ENCODE measurements at places on chromosomes 12 and 14.

DNA sequence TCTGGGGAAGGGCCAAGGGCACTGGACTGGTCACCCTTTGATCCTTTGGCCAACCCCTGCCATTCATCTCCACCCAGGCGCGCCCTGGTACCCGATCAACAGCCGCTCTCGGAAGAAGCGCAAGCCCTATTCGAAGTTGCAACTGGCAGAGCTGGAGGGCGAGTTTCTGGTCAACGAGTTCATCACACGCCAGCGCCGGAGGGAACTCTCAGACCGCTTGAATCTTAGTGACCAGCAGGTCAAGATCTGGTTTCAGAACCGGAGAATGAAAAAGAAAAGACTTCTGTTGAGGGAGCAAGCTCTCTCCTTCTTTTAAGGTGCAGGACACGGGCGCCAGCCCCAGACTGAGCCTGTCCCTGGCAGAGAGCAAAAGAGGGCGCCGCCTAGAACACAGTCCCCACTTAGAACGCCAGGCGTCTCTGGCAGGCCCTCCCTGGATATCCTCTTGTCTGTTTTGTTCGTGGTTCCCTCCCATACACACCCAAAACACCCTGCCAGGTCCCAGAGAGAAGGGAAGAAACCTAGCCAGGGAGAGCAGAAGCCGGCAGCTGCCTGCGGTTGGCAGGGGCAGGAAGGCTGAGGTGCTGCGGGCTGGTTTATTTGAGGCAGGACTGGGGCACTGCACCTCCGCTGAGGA lies 1.7 kb downstream of the HOXC12 start:
- DNase-seq, result no peak

DNA sequence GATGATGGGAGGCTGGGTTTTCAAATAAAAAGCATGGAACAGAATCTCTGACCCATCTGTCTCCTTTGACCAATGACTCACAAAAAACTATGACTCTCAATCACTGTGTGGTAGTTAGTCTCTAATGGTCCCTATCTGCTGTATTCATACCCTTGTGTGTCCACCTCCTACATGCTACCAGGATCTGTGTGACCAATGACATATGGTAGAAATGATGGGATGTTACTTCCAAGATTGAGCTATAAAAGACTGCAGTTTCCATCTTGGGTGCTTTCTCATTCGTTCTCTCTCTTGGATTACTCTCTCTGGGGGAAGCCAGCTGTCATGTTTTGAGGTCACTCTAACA lies 144.7 kb upstream of the BTG1 start:
- no peak for DNase-seq

- DNase-seq, result no peak
Observed at GRCh38 chr12:101859664-101860607, 17.4 kb upstream of the DRAM1 start.

GRCh38 chr12:114631242-114631641 lies 52.7 kb downstream of the TBX3 start:
- DNase-seq, result no peak

- DNase-seq, result no peak
Observed at GRCh38 chr12:12810553-12811021, 2.6 kb upstream of the DDX47 start.

DNA sequence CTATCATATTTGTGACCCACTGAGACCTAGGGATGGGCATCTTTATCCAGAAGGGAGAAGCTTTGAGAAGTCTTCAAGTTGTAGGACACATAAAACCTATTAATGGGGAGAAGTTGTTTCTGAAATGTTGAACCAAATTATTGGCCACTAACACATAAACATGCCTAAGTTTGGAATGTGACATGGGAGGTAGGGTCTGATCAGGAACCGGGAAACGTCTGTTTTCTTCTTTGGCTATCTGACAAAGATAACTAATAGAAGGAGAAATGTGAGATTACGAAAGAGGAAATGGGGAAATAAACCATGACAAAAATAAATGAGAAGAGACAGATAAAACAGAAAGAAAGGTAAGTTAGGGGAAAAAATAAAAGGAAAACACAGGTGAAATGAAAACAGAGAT lies 425.2 kb downstream of the EGLN3 start:
- no peak for DNase-seq

- no peak for DNase-seq
Observed at GRCh38 chr12:77615332-77615731, 215.4 kb upstream of the NAV3 start.

- no peak for DNase-seq
Observed at GRCh38 chr12:65568517-65568916, 255.8 kb upstream of the HMGA2 start.

- DNase-seq, result no peak
Observed at GRCh38 chr12:110093631-110094311, 30.4 kb upstream of the IFT81 start.

DNA sequence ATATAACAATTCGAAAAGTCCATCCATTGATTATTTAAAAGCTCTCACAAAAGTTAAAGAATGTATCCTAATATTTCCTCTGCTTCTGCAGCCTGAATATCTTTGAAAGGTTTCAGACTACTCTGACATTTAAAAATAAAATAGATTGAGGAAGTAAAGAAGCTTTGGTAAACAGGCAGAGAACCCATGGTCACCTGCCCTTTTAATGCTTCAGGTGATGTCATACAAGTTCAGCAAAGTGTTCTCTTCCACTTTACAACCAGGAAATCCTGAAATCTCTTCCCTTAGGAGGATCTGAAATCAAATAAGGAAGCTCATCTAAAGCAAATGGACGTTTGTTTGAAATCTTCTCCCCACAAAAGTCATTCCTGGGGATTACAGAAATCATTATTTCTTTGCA lies 322.4 kb downstream of the PDZRN4 start:
- DNase-seq, result no peak

DNA sequence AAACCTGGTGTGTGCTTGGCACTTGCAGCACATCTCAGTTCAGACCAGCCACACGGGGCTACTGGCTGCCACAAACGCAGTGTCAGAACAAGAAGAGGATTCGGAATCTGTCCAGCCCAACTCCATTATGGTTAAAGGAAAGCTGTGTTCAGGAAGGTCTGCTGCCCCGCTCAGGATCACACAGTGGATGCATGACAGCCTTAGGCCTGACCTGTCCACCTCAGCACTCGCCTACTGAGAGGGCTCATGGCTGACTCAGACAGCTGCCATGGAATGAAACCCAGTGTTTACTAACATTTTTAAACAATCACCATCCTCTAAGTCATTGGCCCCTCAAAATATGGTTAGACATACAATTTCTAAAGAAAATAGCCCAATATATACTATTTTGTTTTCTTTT lies 5.6 kb upstream of the NIN start:
- DNase-seq, result no peak

- peak; percentile 61 for DNase-seq
Observed at GRCh38 chr12:15540469-15540872, 218.2 kb downstream of the PTPRO start.

Measured in GM04504 (cell line).